Esophagus muscularis mucosa (tissue), 4 donors: ENCODE measurements at places on chromosomes 16 and 17. TPM values are rescaled to one million over a fixed set of nuclear protein-coding genes. Genes with fewer than 3 reads are reported as not detected.

DNA sequence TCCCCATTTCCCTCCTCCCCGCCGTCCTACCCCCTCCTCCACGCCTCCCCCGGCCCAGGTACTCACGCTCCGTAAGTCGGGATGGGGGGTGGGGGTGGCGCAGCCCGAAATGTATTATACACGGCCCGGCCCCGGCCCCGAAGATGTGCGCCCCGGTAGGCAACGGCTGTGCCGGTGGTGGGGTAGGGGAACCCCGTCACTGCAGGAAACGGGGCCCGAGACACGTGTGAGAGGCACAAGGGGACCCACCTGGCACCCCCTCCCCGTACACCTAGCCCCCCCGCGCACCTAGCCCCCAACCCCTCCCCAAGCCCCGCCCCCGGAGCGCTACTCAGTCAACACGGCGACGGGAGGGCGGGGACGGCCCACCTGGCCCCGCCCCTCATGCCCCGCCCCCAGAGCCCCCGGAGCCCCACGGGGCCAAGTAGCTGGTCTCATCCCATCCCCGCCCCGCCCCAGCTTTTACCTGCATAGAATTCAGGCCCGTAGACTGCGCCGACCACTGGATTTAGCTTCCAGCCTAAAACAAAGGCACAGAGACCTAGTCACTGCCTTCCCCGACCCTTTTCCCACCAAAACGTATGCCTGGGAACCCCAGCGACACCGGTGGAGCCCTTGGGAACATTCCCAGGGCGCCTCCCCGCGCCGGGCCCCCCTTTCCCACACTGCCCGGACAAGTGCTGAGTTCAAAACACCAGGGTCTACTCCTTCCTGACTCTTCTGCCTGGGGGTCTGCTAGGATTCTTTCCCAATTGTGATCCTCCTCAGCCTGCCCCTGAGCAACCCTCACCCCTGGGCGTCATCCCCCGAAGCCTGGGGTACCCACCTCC lies 22.8 kb downstream of the ENGASE start:
- H3K4me3 ChIP-seq = no peak overlapping the region
- DNase-seq = no peak
- peaks cover 100% of the 10 kb centered on the region for H3K27me3 ChIP-seq

DNA sequence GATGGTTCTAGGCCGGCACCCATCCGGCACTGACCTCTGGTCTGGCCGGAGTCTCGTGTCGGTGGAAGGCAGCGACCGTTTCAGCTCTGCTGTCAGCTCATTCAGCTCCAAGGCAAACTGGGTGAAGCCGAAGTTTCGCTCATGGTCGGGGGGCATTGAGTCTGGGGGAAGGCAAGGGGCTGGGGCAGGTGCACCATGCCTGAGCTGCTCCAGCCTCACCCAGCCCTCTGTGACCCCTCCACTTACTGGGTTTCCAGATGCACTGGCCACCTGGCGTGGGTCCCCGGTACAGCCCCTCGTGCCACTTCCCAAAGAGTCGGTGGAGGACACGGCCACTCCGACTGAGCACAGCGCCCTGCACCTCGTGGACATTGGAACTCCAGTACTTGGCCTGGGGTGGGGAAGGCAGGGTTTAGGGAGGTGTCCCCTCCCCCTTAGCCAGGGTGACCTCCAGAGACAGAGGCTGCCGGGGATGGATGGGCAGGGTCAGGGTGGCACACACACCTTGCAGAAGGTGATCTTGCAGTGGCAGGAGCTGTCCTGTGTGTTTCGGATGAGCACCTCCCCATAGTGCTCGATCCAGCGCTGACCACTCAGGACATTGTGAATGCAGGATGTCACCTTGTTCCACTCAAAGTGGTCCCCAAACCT lies 12.6 kb downstream of the OSBPL7 start:
- no peak overlapping the region for H3K4me3 ChIP-seq
- H3K4me1 ChIP-seq = no peaks in the 10 kb centered on the region
- H3K27ac ChIP-seq = no peak overlapping the region

DNA sequence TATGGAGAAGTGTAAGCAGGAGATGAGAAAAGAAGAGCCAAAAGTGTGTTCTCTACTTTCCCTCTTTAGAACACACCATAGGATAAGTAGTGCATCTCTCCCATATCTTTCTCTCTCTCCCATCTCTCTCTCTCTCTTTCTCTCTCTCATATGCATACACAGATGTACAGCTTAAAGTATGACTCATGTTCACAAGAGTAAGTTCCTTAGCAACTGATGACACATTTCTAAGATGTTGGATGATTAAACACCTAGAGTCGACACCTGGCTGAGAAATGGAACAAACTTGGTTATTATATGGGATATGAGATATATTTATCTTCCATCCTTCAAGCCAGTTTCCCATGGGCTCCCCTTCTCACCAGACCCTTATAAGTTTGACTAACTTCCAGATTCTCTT lies 113.5 kb downstream of the TMEM132E start:
- H3K27me3 ChIP-seq = no peaks in the 10 kb centered on the region
- H3K36me3 ChIP-seq = no peaks in the 10 kb centered on the region
- H3K4me3 ChIP-seq = no peak overlapping the region
- no peaks in the 10 kb centered on the region for H3K4me1 ChIP-seq
- H3K27ac ChIP-seq = no peak overlapping the region

GRCh38 chr16:72979974-72980373 lies 68.0 kb downstream of the ZFHX3 start:
- no peak for DNase-seq
- H3K4me3 ChIP-seq = no peak overlapping the region
- H3K27me3 ChIP-seq = no peaks in the 10 kb centered on the region

CHST4 gene
- total RNA-seq = not detected

PRCD gene
- total RNA-seq = 5.1 TPM

MARCHF10 gene
- total RNA-seq = 0.52 TPM

DNA sequence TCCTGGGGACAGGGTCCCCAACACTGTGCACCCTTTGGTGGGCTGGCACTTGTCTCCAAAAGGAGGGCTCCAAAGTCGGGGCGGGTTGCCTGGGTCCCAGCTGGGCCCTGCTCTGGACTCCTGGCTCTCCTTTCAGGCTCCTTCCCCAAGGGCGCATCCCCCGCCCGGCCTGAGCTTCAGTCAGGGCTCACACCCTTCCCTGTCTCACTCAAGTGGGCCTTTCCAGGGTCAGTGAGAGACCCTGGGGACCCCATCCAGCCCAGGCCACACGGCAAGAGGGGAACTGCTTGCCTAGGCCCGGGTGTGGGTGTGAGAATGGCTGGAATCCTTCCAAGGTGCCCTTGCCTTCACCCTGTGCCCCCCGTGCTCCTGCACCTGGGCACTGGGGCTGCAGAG lies 41.8 kb upstream of the SLC38A10 start:
- DNase-seq = no peak
- no peaks in the 10 kb centered on the region for H3K36me3 ChIP-seq
- peaks cover 78% of the 10 kb centered on the region for H3K4me1 ChIP-seq
- H3K27me3 ChIP-seq = no peaks in the 10 kb centered on the region

DNA sequence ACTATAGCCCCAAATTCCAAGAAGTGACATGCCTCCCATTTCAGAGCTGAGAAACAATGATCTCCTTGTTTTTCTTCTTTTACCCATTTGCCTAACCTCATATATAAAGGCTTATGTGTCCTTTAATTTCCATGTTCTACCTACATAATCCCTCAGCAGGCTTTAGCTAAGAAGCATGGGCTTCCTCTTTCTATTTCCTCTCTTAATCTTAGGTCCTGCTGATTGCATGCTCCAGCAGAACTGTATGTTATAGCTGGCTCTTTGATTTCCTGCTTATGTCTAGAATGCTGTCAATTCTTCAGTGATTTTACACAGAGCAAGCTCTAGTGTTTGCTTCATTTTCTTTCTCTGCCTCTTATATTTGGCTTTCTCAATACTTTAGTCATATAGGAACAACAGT lies 151.7 kb upstream of the COX10 start:
- H3K27me3 ChIP-seq = no peaks in the 10 kb centered on the region
- no peaks in the 10 kb centered on the region for H3K36me3 ChIP-seq
- no peak overlapping the region for H3K27ac ChIP-seq
- peaks cover 13% of the 10 kb centered on the region for H3K4me1 ChIP-seq

DNA sequence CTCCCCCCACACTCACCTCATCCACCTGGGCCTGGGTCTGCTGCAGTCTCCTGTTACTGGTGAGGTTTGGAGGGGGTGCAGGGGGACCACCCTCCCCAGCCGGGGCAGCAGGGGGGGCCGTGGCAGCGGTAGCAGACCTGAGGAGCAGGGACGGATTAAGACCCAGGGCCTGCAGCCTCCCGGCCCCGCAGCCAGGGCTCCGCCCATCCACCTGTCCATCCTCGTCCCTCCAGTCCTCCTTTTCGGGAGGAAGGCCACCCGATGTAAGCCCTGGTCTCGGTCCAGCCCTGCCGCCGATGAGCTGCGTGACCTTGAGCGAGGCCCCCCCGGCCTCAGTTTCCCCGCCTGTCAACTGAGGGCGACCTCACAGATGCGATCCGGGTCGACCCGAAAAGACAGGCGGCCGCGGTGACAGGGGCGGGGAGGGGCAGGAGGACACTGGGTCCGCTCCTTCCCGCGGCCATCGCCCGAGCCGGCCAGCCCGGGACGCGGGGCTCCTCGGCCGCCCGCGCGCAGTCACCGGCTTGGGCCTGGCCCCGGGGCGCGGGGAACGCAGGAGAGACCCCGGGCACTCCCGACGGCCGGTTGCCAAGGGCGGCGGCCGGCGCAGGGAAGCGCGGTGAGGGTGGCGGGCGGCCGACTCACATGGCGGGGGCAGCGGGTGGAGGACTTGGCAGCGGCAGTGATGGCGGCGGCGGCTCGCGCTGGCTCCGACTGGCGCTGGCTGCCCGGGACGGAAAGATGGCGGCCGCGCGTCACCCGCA lies at the start of gene VAMP2:
Gene VAMP2 (minus strand): TSS at position 716 of the 764 bp plus-strand sequence. CDS start 69 bp downstream, at position 647.
- peak within 1 kb of the TSS; percentile 100 for H3K27ac ChIP-seq
- peak within 1 kb of the TSS; percentile 100 for H3K4me3 ChIP-seq
- H3K27me3 ChIP-seq = no peaks in the 10 kb centered on the region
- no peak for DNase-seq
- peaks cover 27% of the 10 kb centered on the region for H3K36me3 ChIP-seq
- H3K4me1 ChIP-seq = peaks cover 47% of the 10 kb centered on the region

- no peaks in the 10 kb centered on the region for H3K27me3 ChIP-seq
- no peak for DNase-seq
- H3K4me3 ChIP-seq = no peak overlapping the region
Observed at GRCh38 chr16:74627506-74628220, 20.7 kb upstream of the GLG1 start.

USP6 gene
- 0.33 TPM for total RNA-seq

CTRB2 gene
- not detected for total RNA-seq

ST6GALNAC1 gene
- total RNA-seq = 0.83 TPM

ITGB4 gene
- total RNA-seq = 39.3 TPM

- DNase-seq = no peak
- H3K4me1 ChIP-seq = peaks cover 67% of the 10 kb centered on the region
- H3K4me3 ChIP-seq = no peak overlapping the region
- no peaks in the 10 kb centered on the region for H3K27me3 ChIP-seq
Observed at GRCh38 chr16:22213801-22214200, 7.7 kb downstream of the EEF2K start.

DNA sequence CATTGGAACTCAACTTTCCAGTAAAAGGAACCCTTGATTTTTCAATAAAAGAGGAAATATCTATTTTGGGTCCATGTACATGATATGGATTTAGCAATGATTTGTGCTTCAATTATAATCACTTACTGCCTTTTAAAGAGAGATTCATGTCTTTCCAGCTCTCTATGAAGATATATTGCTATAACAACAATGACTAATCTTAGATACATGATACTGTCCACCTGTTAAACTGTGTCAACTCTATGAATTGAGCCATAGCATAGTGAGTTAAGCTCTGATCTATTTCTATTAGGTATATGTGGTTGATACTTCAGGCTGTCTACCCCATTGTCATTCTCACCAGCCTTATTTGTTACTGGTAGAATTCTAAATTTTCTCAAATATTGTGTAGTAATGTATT lies 15.0 kb upstream of the MPHOSPH6 start:
- no peaks in the 10 kb centered on the region for H3K4me1 ChIP-seq
- no peaks in the 10 kb centered on the region for H3K36me3 ChIP-seq
- no peak overlapping the region for H3K27ac ChIP-seq
- H3K4me3 ChIP-seq = no peak overlapping the region

- peak overlapping the region; percentile 62 for H3K4me3 ChIP-seq
- H3K27ac ChIP-seq = peak overlapping the region; percentile 71
- peaks cover 19% of the 10 kb centered on the region for H3K36me3 ChIP-seq
- H3K4me1 ChIP-seq = peaks cover 33% of the 10 kb centered on the region
- no peak for DNase-seq
- H3K27me3 ChIP-seq = peaks cover 18% of the 10 kb centered on the region
Observed at GRCh38 chr16:55508271-55508921, 476 bp upstream of the LPCAT2 start.

MSLN gene
- not detected for total RNA-seq

DNA sequence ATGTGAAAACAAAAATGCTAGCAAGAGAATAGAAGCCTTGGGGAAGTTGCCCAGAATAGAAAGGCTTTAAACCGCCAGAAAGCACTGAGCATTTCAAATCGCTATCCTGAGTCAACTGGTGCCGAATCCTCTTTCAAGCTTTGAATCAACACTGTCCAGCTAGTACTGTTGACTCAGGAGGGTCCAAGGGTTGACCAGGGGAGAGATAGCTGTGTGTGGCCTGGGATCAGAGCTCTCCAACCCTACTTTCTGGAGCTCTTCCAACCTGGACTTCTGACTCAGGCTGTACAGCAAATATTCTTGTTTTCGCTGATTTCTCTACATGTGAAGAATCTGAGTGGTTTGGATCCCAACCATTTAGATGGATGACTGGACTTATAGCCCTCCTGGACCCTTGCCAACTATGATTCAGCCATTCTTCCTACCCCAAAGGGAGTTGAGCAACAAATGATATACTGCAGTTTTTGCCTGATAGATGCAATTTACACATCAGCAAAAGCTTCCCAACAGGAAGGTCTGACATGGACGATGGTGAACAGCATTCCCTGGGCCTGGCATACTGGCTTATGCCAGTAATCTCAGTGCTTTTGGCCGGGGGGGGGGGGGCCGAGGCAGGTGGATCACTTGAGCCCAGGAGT lies 154.0 kb upstream of the SDK2 start:
- no peaks in the 10 kb centered on the region for H3K4me1 ChIP-seq
- H3K36me3 ChIP-seq = no peaks in the 10 kb centered on the region
- DNase-seq = no peak
- H3K27ac ChIP-seq = no peak overlapping the region

GRCh38 chr16:78516006-78516736 lies 416.7 kb downstream of the WWOX start:
- H3K27ac ChIP-seq = no peak overlapping the region
- no peaks in the 10 kb centered on the region for H3K36me3 ChIP-seq
- H3K4me3 ChIP-seq = no peak overlapping the region
- H3K4me1 ChIP-seq = no peaks in the 10 kb centered on the region

CALB2 gene
- total RNA-seq = 1.7 TPM

GRCh38 chr17:55410722-55411462 lies 10.7 kb downstream of the MMD start:
- no peaks in the 10 kb centered on the region for H3K27me3 ChIP-seq
- DNase-seq = no peak
- H3K36me3 ChIP-seq = peaks cover 78% of the 10 kb centered on the region
- peak overlapping the region; percentile 13 for H3K27ac ChIP-seq
- H3K4me1 ChIP-seq = peaks cover 18% of the 10 kb centered on the region

TBC1D3I gene
- total RNA-seq = not detected

DNA sequence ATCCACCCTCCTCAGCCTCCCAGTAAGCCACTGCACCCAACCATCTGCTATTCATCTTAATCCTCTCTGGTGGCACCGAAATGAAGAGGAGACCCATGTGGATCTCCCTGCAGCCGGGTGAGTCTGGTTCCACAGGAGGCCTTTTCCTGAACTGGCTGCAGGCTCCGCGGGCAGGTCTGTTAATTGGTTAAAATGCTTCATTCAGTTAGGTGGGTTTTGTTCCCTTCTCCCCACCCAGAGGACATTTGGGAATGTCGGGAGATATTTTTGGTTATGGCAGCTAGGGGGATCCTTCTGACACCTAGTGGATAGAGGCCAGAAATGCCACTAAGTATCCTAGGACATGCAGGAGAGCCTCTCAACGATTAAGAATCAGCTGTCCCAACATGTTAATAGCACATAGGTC lies 16.7 kb downstream of the C16orf54 start:
- no peak overlapping the region for H3K27ac ChIP-seq
- peaks cover 5% of the 10 kb centered on the region for H3K4me1 ChIP-seq
